ENCODE measurements at places on chromosomes 6 and 20.

DNA sequence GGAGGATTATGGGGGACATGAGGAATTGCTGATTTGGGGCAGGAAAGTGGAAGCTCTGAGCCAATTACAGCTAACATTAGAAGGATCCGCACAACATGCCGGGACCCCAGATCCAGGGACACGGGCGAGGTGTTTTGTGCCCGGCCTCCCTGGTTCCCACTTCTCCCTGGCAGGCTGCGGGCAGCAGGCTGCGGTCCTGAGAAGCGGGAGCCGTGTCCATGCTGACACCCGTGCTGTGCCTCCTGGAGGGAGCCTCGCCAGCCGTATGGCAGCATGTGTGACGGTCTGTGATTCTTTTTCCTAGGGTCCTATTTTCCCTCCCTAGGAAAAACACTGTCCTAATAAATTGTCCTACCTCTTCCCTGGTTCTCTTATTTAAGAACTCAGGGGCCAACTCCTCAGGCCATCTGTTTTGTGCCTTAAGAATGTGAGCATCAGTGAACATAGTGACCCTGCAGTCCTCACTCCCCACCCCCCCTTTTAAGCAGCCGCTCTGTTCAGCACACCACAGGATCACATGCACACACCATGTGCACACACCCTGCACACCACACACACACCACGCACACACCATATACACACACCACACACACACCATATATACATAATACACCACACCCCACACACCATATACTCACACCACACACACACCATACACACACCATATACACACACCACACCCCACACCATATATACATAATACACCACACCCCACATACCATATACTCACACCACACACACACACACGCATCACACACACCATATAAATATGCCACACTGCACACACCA, 49.9 kb downstream of the DACT2 start:
- no peak for DNase-seq

DNA sequence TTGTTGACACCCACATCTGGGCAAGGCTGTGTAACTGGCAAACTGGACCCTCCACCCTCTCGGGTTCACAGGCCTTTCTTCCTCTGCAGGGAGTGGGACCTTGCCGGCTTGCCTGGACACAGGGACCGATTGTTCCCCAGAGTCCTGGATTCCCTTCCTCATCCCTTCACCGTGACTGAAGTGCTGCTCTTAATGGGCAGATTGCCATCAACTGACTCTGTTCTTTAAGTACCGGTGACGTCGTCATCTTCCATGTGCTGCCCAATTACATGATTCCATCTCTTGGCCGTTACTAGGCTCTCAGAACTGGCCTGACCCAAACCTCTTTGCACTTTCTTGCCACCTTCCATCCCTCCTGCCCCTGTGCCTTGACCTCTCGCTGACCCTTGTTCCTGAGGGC, 85.4 kb downstream of the EYA4 start:
- no peak for DNase-seq

DNA sequence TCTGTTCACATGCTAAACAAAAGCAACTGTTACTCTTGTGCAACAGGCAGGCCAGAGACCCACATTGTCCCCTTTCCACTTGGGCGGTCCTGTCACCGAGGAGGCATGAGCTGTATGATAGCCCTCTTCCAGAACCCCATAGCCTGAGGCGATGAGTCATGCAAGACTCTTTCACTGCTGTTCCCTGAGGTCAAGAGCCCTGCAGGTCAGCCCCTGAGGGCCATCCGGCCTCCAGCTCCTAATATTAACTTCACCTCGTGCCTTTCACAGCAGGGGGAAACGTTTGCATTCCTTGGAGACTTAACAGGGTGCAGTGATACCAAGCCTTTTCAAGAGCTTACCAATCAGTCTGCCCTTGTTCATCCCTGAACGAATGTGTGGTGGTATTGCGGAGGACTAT, 253.3 kb upstream of the ECI2 start:
- no peak for DNase-seq

DNA sequence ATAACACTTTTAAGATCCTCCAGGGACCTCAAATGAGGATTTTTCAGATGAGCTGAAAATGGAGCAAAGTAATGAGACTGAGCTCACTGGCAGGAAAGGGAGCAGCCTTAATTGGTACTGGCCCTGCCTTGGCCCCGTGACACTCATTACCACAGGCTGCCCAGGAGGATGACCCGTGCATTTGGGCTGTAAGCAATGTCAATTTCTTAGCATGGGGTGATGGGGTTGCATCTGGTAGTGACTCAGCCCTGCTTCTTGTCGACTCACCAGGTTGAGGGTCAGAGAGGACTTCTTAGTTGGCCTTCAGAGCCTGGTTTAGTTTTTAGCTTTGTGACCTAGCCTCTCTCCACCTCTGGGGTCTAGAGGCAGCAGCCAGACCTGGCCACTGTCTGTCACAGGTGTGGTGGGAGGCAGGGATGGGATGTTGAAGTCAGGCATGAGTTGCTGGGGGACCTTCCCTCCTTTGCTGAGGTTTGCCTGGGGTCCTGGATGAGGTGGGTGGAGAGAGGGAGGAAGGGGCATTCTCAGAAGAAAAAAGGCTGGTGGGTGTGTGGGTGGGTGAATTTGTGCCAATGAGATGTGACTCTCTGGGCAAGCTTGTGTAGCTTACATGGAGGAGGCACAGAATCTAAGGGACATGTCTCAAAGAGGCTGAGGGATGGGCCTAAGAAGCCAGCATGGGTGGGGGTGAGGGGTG, 25.9 kb upstream of the EPB41L1 start:
- no peak for DNase-seq

GRCh38 chr6:143253586-143253985, 192.9 kb downstream of the AIG1 start:
- DNase-seq: no peak

GRCh38 chr6:89727501-89727900, 89.0 kb upstream of the LYRM2 start:
- DNase-seq: no peak

DNA sequence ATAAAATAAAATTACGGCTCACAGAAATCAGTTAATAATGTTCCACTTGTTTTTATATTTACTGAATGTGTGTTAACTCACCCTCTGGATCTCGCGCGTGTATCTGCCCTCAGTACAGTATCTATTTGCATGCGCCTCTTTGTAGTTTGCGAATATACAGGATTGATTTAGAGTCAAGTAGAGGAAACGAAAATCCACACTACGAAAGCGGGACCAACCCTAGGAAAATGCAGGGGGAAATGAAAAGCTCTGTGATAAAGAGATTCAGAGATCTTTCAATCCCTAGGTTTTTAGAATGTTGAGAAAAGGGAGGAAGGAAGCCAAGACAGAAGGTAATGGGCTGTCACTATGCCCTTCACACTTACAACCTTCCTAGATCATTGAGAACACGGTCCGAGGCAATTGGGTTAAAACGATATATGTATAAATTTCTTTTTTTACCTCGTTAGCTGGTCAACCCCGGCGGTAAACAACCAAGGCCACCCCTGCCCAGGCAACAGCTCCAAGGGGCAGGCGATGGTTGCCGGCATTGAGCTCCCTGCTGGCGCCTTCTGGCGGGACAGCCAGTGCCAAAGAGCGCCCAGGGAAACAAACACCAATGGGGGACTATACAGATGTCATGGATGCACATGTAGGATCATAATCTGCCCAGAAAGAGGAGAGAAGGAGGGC, 792 bp upstream of the FUT9 start:
- no peak for DNase-seq

- no peak for DNase-seq
Observed at GRCh38 chr6:52654007-52654406, 16.9 kb upstream of the TMEM14A start.

GRCh38 chr6:168559574-168560098, 118.7 kb downstream of the SMOC2 start:
- DNase-seq: no peak

DNA sequence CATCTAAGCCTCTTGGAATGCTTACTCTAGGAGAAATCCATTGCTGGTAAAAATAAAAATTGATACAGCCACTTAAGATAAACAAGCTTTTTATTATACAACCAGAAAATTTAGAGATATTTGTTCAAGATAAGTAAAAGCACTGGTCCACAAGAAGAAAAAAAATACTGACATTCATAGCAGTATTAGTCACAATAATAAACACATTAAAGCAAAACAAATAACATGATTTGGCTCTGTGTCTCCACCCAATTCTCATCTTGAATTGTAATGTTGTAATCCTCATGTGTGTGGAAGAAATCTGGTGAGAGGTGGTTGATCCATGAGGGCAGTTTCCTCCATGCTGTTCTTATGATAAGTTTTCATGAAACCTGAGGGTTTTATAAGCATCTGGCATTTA, 1093.5 kb upstream of the ADGRB3 start:
- no peak for DNase-seq

DNA sequence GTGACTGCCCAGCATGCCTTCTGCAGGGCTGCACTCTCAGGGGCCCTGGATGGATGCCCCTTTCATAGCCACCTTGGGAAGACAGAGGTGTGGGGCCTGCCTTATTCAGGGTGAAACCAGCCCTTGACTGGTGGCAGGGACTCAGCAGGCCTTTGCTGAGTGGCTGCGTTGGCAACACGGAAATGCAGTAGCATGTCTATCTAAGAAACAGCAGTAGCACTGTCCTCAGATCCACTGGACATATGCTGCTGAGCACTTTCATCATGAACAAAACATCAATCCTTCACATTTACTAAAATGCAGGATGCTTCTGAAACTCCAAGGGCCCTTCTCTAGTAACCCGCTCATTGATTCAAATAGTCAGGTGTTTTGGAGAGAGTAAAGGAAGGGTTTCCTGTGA, 4.9 kb upstream of the TBXT start:
- DNase-seq: no peak

DNA sequence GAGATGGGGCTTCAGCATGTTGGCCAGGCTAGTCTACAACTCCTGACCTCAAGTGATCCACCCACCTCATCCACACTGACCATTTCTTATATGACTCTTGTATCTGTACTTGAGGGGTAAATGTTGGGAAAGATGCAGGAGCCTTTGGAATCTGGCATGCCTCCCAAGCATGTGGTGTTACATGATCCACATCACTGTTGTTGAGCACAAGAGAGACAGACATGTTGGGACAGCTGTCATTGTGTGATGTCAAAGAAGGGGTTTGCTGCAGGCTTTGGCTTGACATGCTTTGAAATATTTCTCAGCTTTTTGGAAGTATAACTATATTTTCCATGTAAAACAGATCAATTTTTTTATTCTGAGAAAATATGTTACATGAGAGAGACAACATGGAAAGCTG, 139.9 kb downstream of the MOXD1 start:
- DNase-seq: no peak

DNA sequence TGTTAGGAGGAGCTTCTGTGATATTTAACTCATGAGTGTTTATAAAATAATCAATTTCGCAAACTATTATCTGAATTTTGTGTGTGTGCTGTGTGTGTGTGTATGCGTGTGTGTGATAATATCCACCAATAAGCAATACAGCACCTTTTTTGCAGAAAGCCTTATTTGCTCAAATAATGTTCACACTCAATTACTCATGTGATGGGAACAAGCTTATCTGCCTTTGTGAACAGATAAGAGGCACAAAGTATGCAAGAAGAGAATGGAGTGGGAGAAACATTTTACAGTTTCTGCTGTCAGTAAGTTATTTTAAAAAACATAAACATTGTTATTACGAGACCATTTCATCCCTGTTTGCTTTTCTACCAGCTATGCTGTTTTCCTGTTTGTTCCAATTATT, 36.7 kb upstream of the PTPRK start:
- no peak for DNase-seq

GRCh38 chr6:34190504-34191122, 44.7 kb upstream of the GRM4 start:
- DNase-seq: no peak

GRCh38 chr20:2688041-2688591, 4.5 kb upstream of the EBF4 start:
- DNase-seq: peak; percentile 65

- no peak for DNase-seq
Observed at GRCh38 chr6:86459978-86460377, 477.4 kb upstream of the HTR1E start.

DNA sequence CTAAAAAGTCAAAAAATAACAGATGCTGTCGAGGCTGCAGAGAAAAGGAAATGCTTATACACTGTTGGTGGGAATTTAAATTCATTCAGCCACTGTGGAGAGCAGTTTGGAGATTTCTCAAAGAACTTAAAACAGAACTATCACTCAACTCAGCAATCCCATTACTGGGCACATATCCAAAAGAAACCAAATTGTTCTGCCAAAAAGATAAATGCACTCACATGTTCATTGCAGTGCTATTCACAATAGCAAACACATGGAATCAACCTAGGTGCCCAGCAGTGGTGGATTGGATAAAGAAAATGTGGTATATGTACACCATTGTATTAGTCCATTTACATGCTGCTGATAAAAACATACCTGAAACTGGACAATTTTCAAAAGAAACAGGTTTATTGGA, 116.0 kb upstream of the VGLL2 start:
- no peak for DNase-seq

GRCh38 chr20:22908944-22909343, 126.2 kb upstream of the SSTR4 start:
- no peak for DNase-seq

DNA sequence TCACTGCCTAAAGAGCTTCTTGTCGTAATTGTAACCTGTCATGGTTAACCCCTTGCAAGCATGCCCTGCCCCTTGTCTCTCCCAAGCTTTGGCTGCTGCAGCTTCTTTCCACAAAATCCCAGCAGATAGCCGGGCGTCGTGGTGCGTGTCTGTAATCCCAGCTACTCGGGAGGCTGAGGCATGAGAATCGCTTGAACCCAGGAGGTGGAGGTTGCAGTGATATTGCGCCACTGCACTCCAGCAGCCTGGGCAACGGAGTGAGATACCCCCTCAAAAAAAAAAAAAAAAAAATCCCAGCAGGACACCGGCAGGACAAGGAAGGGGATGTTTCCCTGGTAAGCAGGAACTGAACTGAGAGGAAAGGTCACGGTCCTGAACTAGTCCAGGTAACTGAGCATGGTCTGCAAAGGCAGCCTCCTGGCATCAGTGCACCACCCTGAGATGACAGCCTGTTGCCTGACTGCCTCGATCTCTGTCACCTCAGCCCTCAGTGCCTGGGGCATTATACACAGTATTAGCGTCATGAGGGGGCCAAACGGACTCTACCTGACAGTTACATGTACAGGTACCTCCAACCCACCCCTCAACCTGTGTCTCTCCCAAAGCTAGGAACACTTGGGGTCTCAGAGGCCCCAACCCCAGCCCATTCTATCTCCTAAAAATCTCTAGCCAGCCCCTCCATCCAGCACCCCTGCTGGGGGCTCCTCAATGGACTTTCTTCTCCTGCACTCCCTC, 1.8 kb downstream of the LZTS3 start:
- no peak for DNase-seq

- no peak for DNase-seq
Observed at GRCh38 chr6:162651505-162651904, 76.1 kb downstream of the PRKN start.

GRCh38 chr20:34017610-34018009, 23.9 kb downstream of the RALY start:
- DNase-seq: no peak
